ENCODE measurements at places on chromosomes 6 and 20.
A peak's percentile ranks its signal among the peaks of the same experiment; 100 is the strongest.

DNA sequence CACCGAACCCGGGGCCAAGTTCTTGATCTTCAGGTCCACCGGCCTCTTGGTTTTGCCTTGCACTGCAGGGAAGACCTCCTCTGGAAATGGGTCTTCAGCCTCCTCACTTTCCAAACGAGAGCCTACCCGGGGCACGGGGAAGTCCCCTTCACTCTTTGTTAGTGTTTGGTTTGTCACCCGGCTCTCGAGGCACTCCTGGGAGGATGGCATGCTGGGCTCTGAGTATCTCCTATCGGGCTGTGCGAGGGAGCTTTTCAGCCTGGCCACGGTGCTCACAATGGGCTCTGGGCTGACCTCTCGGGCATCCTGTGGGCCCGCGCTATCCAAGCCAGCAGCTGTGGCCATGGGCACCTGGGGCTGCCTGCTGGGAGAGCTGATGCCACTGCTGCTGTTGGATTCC lies 8.1 kb downstream of the TAGAP start:
- no peak for DNase-seq

- peak; percentile 71 for DNase-seq
Measured at GRCh38 chr6:3732345-3733141, 19.0 kb downstream of the PXDC1 start.

GRCh38 chr6:21522143-21522747 lies 71.3 kb upstream of the SOX4 start:
- no peak for DNase-seq

GRCh38 chr20:15977758-15978157 lies 595.5 kb downstream of the KIF16B start:
- no peak for DNase-seq

- DNase-seq, result no peak
Measured at GRCh38 chr6:132950566-132950965, 136.2 kb downstream of the RPS12 start.

All from activated naive CD4-positive, alpha-beta T cell treated with anti-CD3 and anti-CD28 coated beads, Interleukin-2, amount 50 U/mL, for 72 hours (primary cell).